ENCODE measurements at places on chromosomes 13 and 19.

GRCh38 chr19:927351-927779, 1.5 kb downstream of the ARID3A start:
- DNase-seq = no peak

- no peak for DNase-seq
Measured at GRCh38 chr19:10155839-10156238, 36.1 kb upstream of the EIF3G start.

DNA sequence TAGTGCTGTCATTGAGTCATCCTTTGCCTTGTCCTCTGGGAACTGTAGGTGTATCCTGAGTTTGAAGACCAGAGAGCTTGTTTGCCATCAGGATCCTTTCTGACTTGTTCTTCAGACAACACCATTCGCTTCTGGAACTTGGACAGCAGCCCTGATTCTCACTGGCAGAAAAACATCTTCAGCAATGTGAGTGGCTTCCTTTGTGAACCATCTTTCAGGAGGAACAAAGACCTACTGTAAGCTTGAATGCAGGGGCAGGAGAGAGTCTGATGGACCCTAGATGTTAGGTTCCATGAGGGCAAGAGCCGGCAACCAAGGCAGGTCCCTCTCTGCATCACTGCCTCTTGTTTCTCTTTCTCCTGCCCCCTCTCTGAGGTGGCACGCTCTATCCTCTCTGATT, 26.7 kb downstream of the WDR62 start:
- DNase-seq = no peak

DNA sequence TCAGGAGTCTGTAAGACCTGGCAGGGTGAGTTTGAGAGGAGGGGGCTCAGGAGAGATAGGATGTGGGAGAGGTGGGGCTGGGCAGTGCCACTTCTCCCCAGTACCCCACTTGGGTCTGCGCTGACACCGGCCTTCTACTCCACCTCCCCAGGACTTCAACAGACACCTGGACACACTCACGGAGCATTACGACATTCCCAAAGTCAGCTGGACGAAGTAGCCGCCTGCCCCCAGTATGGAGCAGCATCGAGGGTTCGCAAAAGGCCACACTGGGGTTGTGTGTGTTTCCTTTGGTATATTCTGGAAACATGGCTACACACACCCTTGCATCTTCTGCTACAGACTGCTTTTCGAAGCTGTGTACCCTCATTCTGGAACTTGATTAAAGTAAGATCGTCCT, 5.5 kb downstream of the FAM32A start:
- no peak for DNase-seq

DNA sequence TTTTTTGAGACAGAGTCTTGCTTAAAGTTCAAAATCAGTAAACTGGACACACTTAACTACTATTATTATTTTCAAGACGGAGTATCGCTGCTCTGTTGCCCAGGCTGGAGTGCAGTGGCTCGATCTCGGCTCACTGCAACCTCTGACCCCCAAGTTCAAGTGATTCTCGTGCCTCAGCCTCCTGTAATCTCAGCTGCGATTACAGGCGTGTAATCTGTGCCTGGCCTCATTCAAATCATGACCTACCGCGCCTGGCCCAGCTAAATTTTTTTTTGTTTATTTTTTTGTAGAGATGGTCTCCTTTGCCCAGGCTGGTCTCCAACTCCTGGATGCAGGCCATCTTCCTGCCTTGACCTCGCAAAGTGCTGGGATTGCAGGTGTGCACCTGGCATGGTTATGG, 23.0 kb downstream of the ZNF101 start:
- DNase-seq = no peak

DNA sequence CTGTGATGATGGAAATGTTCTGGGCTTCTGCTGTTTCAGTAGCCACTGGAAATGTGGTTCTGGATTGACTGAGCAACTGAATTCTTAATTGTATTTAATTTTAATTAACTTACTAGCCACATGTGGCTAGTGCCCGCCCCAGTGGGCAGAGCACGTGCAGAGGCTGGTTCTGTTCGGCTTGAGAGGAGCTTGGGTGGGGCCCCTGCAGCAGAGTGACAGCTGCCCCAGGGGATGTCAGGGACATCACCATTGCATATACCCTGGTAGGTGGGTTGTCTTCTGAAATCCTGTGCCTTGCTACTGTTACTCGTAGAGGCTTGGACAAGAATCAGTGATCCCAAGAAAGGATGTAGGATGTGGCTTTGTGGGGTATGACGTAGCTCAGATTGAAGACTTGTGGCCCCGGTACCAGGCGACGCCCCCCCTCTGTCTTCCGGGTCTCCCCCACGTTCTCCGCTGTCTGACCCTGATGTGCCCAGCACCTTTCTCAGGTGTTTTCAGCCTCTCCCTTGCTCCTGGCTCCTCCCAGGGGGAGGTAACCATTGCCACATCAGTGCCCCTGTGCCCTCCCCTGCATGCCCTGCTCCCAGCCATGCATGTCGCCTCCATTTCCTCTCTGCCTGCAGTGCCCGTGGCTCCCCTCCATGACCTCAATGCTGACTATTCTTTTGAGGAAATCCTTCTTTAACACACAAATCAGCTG, 102.6 kb upstream of the RNF113B start:
- DNase-seq = no peak

DNA sequence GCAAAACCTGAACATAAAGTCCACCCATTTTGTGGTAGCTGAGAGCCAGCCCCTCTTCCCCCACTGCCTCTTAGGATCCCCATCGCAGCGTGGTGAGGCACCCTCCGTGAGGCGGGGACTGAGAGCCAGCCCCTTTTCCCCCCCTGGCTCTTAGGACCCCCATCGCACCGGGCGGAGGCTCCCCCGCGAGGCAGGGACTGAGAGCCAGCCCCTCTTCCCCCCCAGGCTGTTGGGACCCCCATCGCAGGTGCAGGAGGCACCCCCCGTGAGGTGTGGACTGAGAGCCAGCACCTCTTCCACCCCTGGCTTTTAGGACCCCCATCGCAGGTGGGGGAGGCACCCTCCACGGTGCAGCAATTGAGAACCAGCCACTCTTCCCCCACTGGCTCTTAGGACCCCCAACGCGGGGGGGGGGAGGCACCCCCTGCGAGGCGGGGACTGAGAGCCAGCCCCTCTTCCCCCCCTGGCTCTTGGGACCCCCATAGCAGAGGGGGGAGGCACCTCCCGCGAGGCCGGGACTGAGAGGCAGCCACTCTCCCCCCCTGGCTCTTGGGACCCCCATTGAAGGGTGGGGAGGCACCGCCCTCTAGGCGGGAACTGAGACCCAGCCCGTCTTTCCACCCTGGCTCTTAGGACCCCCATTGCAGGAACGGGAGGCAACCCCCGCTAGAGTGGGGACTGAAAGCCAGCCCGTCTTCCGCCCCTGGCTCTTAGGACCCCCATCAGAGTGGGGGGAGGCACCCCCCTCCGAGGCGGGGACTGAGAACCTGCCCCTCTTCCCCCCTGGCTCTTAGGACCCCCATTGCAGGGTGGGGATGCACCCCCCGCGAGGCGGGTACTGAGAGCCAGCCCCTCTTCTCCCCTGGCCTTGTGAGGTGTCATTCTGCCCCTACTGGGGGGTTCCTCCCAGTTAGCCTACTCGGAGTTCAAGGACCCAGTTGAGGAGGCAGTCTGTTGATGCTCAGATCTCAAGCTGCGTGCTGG, 366.4 kb upstream of the SPRY2 start:
- no peak for DNase-seq

DNA sequence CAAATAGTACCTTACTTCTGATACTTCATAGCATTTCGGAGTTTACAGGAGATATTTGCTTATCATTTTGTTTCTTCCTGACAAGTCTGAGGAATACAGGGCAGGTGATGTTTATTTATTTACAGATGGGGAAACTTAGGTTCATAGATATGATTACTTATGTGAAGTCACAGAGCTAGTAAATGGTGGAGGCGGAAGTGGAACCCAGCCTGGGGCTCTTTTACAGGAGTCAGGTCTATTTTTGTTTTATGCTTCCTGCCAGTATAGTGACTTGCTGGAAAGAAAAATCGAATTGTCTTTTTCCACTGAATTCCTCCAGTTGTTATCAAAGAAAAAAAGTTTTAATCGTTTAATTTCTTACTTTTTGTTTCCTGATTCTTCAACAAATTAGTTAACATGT, 66.5 kb downstream of the DGKH start:
- no peak for DNase-seq

- DNase-seq = no peak
Measured at GRCh38 chr19:46862974-46863632, 2.3 kb downstream of the ARHGAP35 start.

DNA sequence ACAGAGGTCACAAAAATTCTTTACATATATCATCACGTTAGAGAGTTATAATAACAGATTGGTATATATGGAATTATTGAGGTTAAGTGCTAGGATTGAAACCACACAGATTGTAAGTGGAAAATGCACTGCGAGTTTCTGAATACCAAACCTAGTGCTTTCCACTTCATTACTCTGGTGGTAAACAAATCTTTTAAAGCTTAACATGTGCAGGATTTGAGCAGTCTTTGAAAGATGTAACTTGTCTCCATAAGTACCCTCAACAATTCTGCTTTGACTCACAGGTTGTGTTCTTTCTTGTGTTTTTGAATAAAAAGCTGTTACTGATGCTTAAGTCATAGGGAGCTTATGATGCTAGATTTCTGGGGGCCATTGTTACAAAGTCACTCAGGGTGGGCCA, 314.7 kb upstream of the DACH1 start:
- DNase-seq = no peak

GRCh38 chr13:61247149-61247936, 168.3 kb downstream of the PCDH20 start:
- DNase-seq = no peak

DNA sequence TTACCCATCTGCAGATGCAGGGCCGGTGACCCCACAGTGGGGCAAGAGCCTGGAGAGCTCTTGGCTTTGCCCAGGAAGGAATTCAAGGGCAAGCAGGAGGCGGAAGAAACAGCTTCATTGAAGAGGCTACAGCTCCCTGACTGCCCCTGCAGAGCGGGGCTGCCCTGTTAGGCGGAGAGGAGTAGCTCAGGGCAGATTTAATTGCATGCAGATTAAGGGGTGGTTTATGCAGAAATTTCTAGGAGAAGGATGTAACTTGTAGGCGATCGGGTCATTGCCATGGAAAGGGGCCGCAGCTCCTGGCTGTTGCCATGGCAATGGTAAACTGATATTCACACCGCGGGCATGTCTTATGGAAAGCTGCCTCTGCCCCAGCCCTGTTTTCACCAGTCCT, 94.1 kb downstream of the ATP11A start:
- DNase-seq = no peak

DNA sequence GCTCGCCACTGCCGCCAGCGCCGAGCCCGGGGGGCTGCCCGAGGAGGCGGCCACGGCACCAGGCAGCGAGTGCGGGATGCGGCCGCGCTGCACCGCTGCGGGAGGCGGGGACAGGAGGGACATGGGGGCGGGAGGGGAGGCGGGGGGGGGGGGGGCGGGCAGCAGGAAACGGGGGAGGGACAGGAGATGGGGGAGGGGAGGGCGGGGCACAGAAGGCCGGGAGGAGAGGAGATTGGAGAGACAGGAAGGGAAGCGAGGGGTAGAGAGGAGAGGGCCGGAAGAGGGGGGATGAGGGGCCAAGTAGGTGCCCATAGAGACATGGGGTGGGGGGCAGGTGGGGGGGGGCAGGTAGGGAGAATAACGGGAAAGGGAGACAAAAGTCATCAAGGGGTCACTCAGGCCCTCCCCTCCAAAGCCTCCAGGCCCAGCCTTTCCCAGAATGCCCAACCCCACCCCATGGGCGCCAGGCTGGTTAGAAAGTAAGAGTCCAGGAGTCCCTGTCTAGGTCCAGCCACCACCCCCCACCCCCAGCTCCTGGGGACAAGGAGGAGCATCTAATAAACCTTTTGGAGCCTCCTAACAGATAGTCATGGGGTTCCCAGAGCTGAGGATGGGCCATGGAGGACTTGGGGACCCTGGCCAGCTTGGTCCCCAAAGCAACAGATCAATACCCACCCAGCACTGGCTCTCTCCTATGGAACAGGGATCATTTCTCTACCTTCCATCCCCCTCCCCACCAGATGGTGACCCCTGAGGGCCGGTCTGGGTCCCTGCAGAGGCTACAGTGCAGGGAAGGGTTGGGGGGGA, 9.5 kb downstream of the NR2F6 start:
- no peak for DNase-seq

DNA sequence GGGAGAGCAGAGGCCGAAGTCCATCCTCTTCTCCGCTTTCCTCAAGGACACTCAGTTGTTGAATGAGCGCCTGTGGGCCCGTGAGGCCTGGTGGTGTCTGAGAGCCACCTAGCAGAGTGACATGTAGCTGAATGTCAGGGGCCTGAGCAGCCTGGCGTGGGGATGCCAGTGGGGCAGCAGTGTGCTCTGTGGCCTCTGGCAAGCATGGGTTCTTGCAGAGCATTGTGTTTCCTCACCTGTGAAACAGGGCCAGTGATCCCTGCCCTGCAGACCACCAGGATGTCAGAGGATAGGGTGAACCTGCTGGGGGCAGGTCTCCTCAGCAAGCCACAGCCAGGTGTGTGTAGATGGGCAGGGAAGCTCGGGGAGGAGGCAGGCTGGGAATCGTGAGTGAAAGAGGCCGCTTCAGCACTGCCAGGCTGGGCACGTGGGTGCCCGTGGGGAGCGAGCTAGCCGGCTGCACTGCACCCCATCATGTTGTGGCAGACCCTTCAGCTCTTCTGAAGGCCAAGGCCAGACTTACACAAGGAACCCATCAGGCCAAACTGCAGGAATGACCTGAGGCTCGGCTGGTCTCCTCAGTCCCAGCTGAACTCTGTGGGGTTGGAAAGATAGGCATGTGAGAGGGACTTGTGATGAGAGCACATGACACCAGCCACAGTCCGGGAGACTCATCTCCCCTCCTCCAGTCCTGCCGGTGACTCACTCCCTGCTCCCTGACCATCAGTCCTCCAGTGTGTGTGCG, 5.0 kb downstream of the PPP1R37 start:
- DNase-seq = no peak

- DNase-seq = no peak
Measured at GRCh38 chr19:47158879-47159503, 28.4 kb downstream of the SAE1 start.

DNA sequence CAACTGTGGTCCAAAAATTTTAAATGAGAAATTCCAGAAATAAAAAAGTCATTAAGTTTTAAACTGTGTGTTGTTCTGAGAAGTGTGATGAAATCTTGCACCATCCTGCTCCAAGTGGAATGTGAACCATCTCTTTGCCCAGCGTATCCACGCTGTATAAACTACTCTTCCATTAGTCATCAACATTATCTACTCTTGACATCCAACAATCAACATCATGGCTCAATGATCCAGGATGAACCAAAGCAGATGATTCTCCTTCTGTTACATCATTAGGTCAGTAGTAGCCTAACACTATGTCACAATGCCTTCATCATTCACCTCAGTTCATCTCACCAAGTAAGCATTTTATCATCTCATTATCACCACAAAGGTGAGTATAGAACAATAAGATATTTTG, 55.3 kb downstream of the SUCLA2 start:
- DNase-seq = no peak

GRCh38 chr13:67052550-67053490, 177.3 kb downstream of the PCDH9 start:
- no peak for DNase-seq

Data from stimulated activated CD4-positive, alpha-beta T cell treated with anti-CD3 and anti-CD28 coated beads, Interleukin-1b, Interleukin-23, amount 100 ng/mL, for 24 hours (primary cell).